ENCODE measurements at places on chromosomes 3 and 15.

- DNase-seq, result no peak
Observed at GRCh38 chr15:68424754-68425390, 7.1 kb downstream of the ITGA11 start.

DNA sequence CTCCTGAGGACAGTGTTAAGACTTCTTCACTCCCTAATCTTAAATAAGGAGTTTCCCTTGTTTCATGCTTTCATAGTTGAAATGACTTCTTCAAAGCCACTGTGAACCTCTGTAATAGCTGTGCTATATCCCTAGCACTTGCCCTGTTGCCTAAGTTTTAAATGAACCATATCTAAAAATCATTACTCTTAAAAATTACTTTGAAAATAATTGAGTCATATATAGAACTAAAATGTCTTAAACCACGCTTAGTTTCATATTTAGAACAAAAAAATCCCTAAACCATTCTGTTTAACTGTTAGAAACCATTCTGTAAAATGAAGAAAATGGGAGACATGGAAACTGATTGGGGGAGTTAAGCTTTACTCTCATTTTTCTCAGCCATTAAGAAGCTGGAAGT lies 29.8 kb downstream of the DNAJC19 start:
- no peak for DNase-seq

DNA sequence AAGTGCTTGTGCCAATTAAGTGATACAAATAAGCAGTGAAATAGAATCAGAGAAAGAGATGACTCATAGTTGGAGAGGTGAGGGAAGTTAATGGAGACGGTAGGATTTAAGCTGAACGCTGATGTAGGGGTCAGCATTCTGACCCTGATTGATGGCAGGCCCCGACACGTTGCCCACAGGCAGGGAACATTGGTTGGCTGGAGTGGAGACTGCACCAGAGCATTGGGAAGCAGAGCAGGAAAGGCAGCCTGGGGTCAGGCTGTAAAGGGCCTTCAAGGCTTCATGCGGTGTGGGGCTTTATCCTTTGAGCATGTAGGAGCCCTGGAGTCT lies 68.6 kb downstream of the DCUN1D1 start:
- no peak for DNase-seq

GRCh38 chr15:96070636-96071035 lies 259.9 kb upstream of the NR2F2 start:
- DNase-seq, result no peak

- DNase-seq, result no peak
Observed at GRCh38 chr3:89494734-89495133, 387.3 kb downstream of the EPHA3 start.

- no peak for DNase-seq
Observed at GRCh38 chr3:68089572-68090011, 435.2 kb upstream of the SUCLG2 start.

DNA sequence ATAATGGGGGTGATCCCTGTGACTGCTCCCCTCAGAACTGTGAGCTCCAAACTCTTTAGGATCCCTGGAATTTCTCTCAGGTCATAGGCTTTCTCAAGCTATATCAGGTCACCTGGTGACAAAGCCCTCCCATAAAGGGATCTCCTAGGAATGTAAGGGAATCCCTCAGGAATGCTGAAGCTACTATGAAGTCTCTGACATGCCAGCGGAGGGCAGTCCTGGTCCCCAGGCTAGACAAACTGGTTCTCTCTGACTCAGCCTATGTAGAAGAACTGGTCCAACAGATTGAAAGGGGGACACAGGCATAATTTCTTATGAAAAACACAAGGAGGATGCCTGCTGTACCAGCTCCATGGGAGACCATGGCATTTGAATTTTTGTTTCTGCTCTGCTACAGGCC lies 6.7 kb downstream of the LPCAT4 start:
- DNase-seq, result no peak

DNA sequence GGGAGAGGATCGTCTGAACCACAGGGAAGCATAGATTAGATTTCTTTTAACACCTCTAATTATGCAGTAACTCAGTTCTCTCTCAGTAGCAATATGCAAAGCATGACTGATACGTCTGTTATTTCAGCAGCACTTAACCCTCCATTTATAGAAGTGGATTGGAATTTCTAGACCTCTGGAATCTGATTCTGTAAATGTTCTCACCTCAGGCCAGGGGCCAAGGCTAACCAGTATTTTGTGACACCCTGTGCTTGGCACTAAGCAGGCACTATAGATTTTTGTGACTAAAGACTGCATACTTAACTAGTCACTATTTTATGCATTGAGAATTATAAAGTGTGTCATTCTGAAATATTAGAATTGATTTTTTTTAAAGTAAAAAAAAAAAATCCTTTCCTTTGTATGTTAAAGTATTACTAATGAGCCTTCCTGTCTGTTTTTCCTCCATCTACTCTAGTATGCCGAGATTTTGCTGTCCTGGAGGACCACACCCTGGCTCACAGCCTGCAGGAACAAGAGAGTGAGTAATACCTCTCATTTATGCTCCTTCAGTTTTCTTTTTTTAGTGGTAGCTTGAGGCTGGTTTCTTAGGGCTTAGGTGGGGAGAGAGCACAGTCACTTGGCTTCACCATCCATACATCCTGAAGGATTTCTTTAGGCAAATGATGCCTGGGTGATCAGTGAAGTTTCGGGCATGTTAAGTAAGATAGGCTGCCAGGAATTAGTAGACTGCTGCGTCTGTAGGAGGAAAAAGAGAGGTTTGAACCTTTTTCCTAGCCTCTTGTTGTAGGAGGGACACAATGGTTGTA lies 26.5 kb upstream of the UTS2B start:
- no peak for DNase-seq

DNA sequence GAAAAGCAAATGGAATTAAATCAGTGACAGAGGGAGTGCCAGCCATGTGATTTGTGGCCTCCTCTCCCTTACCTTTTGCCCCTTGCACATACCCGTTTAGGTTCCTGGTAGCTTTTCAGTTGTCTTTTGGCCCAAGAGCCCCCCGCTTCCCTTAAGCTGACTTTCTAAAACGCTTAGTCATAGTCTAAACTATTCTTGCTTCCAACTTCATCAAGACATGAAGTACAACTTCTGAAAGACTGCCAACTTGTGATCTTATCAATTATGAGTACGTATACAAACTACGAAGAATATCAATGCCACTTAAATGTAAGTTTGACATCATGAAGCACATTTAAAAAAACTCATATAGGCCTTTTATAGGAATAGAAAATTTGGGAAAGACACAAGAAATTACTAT lies 61.9 kb downstream of the EIF3J start:
- no peak for DNase-seq

DNA sequence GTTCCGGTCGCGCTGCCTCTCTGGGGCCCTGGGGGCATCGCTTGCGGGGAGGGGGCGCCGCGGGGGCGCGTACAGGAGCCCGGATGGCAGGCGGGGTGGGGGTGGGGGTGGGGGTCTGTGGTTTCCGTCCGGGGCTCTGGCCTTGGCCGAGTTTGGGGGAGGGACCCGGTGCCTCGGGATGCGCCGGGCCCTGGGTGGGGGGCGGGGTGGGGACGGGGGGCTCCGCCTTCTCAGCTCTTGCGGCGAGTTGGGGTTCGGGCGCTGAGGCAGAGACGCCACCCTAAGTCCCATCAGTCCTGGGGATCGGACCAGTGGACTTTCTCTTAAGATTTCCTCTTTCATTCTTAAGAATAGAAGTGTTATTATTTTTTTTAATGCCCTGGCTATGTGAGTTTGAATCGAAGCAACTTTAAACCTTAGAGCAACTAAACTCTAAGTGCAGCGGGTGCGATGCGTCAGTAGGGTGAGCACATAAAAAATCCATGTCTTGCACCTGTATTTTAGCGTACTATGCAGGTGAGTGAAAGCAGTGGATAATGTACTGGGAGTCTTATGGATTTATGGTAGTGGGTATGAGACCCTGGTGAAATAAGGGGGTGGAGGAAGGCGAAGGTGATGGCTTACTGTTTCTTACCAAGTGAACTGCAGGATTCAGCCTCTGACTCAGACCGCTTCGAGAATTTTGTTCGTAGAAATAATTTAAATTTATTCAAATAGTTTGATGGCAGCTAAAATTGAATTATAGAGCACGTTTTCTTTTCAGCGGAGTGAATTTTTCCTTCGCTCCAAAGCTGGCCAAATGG lies 762 bp downstream of the CTNNB1 start:
- DNase-seq, result no peak

Measured in GM12864 (cell line).